ENCODE measurements at places on chromosomes 5 and 9.
A peak's percentile ranks its signal among the peaks of the same experiment; 100 is the strongest.

GRCh38 chr5:89545076-89545475 is 662.1 kb upstream of the MEF2C start:
- no peak for DNase-seq

DNA sequence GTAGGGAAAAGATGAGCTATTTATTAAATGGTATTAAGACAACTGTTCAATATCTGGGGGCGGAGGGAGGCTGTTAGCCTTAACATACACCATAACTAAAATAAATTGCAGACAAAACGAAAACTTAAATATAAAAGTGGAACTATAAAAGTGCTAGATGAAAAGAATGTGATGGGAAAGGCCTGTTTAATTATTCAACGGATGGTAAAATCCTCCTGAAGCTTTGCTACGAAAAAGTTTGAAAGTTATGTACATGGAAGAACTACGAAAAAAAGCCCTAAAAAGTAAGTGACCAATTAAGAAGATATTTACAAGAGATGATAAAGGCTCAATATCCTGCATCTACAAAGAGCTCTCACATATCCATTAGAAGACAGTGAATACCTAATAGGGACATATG is 197.8 kb upstream of the IER5L start:
- DNase-seq = no peak

DNA sequence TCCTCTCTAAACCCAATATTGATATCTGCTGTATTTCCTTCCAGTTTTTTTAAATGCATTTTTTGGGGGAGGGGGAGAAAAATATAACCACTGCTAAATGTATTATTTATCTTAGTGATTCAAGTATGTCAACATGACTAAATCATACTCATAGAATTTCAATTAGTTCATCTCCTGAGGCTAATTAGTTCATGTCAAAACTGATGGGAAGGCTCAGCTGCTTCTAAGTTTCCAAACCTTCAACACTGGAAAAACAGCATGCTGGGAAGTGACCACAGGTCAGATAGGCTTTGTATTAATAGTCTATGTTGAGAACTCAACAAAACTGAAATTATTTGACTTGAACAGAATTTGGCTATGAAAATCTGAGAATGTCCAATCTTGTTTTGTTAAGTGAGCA is 118.7 kb downstream of the TTLL11 start:
- DNase-seq = no peak

DNA sequence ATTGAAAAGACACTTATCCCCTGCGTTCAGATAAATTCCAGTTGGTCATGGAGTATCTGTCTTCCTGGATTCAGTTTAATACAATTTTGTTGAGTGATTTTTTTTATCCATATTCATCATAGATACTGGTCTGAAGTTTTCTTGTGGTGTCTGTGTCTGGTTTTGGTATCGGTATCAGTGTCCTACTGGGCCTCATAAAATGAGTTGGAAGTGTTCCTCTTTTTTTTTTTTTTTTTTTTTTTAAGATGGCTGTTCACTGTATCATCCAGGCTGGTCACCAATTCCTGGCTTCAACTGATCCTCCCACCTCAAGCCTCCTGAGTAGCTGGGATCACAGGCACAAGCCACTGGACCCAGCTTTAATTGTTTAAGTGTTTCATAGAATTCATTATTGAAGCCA is 2.9 kb upstream of the CAMSAP1 start:
- no peak for DNase-seq

DNA sequence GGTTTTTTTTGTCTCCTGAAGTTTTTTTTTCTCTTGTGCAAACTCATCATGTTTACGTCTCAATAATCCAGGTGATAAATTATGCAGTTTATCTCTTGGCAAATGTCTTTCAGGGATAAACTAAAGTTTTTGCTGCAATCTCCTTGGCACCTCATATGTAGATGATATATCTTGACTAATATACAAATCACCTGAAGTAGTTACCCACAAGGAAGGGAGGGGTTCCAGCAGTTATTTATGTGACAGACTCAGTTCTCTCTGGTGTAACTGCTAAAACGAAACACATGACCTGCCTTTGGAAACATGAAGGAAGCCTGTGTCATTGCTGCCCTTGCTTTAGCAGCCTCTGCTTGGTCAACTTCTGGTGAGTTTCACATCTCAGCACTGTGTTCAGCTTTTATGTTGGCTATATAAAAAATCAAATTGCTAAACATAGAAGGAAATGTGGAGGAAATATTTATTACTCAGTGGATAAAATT is 39.3 kb upstream of the KIAA1958 start:
- no peak for DNase-seq

DNA sequence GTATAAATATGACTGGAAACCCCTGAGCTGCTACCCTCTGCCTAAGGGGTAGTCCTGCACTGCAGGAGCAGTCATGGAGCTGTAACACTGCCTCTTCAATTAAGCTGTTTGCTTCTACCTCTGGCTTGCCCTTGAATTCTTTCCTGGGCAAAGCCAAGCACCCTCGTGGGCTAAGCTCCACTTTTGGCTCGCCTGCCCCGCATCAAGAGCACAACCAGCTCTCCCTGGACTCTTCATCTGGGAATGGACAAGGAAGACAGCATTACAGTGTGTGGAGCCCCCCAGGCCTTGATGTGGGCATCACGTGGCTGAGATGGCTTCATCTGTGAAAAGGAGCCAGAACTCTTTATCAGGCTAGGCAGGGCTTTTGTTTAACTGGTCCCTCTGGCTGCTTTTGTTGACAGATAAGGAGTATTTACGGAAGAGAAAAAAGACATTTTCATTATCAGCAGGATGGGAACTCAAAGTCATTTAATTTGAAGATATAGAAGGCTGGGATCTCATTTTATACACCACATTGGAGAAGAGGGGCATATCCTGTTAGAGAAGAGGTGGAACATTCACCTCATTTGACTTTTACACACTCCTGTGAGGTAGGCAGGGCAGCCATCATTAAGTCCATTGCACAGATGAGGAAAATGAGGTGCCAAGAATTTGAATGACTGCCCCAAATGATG is 137.8 kb downstream of the SEMA6A start:
- DNase-seq = no peak

DNA sequence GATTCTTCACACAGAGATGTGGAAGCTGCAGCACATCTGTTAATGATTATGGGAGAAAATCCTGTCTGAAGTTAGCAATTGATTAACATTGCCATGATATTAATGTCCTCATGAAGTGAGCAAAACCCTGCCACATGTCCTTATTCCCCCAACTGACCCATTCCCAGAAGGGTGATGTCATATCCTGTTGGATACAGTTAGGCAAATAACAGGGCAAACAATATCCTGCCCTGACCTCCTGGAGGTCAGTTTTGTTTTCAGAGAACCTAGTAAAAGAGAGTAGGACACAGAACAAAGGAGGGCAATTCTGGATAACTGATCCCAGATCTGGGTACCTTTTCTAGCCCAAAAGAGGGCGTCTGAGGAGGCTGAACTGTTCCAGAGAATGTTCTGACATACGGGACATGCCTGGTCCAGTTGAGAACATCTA is 11.0 kb downstream of the ABLIM3 start:
- DNase-seq = no peak

DNA sequence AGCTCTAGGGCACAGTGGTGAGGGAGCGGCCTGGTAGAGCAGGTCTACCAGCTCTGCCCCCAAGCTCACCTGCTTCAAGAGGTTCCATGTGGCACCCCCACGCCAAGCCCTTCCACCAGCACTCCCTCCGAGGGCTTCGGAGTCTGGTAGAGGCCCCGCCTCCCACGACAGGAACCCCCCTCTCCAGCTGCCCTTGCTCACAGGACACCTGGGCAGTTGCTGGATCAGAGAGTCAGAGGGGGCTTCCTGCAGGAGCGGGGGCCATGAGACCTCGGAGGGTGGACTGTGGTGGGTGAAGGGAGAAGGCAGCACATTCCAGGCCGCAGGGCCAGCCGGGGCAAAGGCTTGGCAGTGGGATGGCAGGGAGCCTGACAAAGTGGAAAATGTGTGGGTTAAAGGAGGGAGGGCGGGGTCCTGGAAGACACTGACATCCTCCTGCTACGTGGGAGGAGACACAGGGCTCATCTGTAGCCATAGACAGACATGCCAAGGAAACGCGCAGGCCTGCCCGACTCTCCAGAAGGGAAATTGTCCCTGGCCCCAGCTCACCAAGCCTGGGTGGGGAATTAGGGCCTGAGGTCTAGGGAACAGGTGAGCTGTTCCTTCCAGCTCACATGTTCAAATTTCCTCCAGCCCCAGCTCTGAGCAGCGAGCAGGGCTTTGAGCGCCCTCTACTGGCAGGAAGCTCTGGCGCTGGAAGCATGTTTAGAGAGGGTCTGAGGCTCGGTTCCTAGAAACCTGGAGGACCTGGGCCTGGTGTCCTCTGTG is 74.2 kb downstream of the NTNG2 start:
- DNase-seq = peak; percentile 79

- no peak for DNase-seq
These were observed 2.2 kb upstream of the ELL2 start for GRCh38 chr5:95963650-95964410.

- no peak for DNase-seq
These were observed 331.5 kb downstream of the MAN2A1 start for GRCh38 chr5:110021251-110021650.

DNA sequence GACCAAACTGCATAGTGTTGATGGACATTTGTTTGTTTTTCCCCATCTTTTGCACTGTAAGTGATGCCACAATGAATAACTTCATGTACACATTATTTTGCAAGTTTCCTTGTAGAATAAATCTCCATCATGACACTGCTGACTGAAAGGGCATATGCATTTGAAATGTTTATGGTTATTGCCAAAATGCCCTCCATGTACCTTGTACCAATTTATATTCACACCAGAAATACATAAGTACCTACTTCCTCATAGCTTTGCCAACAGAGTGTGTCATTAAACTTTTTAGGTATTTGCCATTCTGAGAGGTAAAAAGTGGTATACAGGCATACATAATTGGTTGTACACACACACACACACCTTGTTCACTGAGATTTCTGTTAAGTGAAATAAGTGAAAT is 361.0 kb upstream of the PCSK5 start:
- DNase-seq = no peak

- no peak for DNase-seq
These were observed 29.9 kb upstream of the CKS2 start for GRCh38 chr9:89281106-89281505.

DNA sequence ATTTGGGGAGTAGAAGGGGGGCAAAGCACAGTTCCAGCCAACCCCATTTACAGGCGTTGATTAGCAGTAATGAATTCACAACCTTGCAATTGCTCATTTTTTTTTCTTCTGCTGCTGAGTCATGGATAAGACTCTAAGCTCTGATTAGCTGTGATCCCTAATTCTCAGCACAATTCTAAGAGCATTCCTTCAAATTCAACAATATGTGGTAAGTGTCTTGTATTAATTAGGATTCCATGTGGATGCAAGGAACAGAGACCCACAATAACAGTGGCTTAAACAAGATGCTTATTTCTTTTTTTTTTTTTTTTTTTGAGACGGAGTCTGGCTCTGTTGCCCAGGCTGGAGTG is 133.4 kb downstream of the PALM2AKAP2 start:
- DNase-seq = no peak

DNA sequence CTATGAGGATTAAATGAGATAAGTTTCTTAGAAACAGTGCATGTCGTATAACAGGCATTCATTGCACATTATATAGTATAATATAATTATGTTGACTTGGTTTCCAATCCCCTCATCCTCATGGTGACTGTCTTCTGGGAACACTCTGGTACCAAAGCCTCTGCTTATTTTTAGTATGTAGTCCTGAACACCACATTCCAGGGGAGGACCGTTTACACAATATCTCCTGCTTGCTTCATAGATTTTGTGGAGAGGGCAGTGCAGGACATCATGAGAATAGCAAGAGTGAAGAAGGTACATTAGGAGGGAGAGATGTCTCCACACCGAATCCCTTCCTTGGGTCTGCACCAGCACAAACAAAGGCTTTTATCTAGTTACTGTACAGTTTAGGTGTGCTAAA is 20.5 kb upstream of the BHMT start:
- no peak for DNase-seq

DNA sequence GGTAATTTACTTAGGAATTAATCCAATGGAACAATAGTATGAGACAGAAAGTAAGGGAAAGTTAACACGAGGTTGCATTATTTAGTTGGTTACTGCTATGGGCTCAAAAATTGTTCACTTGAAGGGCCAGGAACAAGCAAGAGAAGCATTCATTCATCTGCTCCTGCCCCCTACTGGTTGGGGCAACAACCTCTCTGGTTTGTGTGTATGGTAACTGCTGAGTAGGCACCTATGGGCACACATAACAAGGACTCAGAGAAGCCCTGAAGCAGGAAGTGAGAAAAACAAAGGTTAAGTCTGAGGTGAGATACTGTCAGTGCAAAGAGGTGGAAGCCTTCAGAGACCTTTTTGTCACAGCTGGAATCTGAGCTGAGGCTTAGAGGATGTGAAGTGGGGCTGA is 34.4 kb upstream of the RANBP6 start:
- DNase-seq = no peak

GRCh38 chr9:22975951-22976350 is 529.3 kb downstream of the DMRTA1 start:
- no peak for DNase-seq

DNA sequence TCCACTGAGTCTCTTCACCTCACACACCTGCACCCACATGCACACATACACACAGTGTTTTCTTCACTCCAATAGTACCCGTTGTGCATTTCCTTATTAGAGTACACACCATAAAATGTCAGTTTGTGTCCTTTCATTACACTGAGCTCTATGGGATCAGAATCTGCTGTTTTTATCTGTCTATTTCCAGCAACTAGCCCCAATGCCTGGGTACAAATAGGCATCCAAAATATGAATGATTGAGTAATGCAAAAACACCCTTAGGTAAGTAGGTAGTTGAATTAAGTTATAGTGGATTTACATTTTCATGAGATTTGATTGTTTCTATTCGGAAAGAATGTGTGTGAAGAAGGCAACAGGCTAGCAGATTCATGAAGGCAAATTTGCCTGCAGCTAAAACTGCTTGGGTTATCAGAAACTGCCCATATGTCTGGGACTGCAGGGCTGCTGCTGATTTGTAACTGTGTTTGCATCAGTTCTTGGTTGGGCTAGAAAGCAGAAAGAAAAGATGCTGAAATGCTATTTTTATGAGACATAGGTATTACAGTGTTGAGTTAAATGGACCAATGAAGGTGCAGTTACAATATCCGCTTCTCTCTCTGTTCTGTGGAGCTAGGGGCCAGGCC is 26.9 kb downstream of the PPP3R2 start:
- DNase-seq = no peak

DNA sequence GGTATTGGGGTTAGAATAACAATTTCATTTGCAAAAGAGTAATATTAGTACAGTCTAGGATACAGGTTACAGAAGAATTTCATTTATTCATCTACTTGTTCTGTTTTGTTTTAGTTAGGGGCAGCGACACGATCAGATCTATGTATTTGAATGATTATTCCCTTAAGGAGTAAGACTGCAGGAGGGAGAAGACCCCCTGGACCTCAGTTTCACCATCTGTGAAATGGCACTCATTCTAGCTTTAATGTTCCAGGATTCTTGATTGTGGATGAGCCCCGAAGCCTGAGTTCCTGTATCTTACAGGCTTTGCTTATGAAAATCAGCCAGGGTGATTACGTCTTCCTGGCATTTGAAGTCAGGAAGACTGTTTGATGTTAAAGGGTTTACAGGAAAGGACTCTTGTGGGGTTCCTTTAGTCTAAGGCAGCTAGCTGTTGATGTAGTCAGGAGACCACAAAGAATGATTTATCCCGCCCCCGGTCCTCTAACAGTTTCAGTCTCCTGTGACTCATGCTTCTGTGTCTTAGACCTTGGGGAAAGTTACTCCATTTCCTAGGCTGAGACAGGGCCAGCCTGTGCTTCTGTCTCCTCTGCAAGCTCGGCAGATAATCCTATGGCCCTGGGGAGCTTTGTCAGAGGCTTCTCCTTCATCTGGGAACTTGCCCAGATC is 11.5 kb downstream of the SMIM3 start:
- no peak for DNase-seq

- DNase-seq = no peak
These were observed 136.2 kb upstream of the LPCAT1 start for GRCh38 chr5:1660001-1660400.

GRCh38 chr9:124035001-124035650 is 23.6 kb downstream of the LHX2 start:
- no peak for DNase-seq
